ENCODE measurements at places on chromosomes 5 and 9.

DNA sequence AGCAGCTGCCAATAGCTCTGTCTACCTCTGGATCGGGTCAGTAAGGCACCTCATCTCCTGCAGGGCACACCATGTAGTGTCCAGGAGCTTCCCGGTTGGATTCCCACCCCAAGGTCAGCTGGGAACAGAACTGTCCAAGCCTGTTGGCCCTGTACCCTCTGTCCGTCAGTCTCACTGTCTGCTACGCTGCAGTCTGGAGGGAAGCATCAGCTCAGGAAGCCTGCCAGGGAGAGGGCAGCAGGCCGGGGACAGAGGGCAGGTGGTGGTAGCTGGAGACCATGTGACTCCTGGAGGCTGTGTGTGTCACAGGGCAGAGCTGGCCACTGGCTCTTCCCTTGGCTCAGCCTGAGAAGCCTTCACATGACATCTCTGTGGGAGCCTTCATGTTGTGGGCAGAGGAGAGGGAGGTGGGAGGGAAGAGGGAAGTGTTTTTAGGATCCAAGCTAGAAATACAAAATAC is 134.5 kb downstream of the SEC61B start:
- DNase-seq, result no peak

- no peak for DNase-seq
Measured at GRCh38 chr5:91643797-91644196, 260.7 kb upstream of the ARRDC3 start.

DNA sequence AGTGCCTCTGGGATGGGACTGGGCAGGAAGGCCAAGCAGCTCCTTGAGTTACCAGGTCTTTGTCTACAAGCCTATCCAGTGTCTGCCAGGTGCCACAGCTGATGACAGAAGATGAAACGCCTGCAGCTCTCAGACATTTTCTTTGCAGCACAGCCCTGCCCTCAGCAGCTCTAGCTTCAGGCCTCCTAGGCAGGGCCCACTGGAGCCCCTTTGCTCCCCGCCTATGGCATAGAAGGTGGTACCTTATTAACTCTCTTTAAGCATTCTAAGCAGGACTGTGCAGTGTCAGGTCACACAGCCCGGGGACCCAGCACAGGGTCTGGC is 1.3 kb upstream of the SKP1 start:
- no peak for DNase-seq

DNA sequence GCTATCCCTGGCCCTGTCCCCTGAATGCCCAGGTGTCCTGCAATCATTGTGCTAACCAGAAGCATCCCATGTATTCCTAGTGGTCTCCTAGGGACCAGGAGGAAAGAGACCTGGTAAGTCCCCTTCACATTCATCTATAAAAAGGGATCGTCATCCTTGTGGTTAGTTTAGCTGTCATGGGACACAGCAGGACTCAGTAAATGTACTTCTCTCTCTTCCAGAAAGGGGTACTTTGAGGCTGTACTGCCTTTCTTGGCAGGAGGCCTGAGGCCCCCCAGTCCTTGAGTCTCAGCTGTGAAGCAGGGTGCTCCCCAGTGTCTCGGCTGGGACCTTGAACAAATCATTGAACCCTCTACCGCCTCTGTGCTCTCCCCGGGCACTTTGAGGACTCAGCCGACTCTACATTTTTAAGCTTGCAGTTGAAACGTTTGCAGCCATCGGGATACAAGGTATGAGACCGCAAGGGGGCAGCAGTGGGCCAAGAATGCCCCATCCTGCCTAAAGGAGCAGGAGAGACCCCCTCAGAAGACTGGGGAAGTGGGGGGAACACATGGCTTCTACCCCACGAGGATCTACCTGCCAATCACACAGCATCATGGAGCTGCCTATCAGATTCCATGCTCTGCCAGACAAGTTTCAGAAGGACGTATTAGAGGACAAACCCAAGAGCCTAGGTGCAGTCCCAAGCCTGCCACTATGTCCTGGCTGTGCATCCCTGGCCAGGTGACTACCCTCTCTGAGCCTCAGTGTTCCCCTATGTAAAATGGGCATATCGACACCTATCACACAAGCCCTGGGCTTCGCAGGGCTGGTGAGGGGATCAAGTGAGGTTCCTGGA is 2.4 kb upstream of the PHYKPL start:
- peak; percentile 76 for DNase-seq

GRCh38 chr9:121732389-121732788 is 81.0 kb downstream of the DAB2IP start:
- no peak for DNase-seq

All from stimulated activated CD8-positive, alpha-beta memory T cell treated with anti-CD3 and anti-CD28 coated beads, Interleukin-4, amount 100 ng/mL, for 4 hours (primary cell).